ENCODE measurements at places on chromosomes 7 and 10. TPM values are rescaled to one million over a fixed set of nuclear protein-coding genes. Genes with fewer than 3 reads are reported as not detected.
A peak's percentile ranks its signal among the peaks of the same experiment; 100 is the strongest.

DNA sequence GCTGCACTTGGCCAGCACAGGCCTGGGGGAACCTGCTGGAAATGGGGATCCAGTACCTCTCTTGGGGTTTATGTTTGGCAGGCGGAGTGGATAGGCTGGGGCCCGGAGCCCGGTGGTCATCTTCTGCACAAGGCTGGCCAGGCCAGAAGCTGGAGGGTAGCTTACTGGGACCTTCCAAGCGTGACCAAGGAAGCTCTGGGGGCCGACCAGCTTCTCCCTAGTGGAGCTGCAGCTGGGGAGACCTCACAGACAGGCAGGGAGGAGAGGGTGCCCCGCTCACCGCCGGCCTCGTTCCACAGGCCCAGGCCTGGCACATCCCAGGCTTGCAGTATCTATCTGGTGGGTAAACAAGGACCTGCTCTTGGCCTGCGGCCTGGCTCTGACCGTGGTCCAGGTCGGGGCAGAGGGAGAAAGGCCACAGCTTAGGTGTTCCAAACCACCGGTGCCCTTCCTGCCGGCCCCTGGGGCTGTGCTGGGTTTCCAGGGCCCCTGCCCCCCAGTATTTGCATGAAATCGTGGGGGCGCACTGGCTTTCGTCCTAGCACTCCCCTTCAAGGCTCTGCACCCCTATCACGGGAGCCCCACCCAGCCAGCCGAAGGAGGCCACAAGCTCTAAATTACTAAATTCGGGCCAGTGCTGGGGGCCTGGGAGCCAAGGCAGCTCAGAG, 1.5 kb upstream of the ELFN1 start:
- no peak for DNase-seq

DNA sequence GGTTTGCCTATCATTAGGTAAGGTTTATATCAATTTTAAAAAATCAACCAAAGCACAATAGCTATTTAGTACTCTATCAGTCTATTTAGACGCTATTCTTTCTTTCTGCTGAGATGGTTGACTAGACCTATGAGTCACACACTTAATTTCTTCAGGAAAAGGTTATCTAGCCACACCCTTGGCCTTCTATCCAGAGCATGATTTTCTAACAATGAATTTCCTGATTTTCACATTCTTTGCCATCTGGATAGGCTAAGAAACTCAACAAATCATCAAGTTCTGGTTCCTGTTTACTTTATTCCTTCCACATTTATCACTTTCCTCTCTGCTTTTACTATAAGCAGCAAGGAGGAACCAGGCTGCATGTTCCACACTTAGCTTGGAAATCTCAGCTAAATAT, 8.1 kb downstream of the PRPS1L1 start:
- peak; percentile 80 for DNase-seq

GRCh38 chr7:2209146-2209960, 23.4 kb downstream of the MAD1L1 start:
- peak; percentile 83 for DNase-seq

DNA sequence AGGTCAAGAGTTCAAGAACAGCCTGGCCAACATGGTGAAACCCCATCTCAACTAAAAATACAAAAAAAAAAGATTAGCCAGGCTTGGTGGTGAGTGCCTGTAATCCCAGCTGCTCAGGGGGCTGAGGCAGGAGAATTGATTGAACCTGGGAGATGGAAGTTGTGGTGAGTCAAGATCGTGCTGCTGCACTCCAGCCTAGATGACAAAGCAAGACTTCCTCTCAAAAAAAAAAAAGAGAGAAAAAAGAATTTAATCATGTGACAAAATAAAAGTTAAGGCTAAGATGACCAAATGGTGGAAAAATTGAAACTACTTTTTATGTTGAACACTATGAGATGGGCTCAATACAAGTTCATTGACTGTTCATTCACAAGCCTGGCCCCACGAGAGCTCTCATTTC, 141.1 kb upstream of the WDR11 start:
- no peak for DNase-seq

DNA sequence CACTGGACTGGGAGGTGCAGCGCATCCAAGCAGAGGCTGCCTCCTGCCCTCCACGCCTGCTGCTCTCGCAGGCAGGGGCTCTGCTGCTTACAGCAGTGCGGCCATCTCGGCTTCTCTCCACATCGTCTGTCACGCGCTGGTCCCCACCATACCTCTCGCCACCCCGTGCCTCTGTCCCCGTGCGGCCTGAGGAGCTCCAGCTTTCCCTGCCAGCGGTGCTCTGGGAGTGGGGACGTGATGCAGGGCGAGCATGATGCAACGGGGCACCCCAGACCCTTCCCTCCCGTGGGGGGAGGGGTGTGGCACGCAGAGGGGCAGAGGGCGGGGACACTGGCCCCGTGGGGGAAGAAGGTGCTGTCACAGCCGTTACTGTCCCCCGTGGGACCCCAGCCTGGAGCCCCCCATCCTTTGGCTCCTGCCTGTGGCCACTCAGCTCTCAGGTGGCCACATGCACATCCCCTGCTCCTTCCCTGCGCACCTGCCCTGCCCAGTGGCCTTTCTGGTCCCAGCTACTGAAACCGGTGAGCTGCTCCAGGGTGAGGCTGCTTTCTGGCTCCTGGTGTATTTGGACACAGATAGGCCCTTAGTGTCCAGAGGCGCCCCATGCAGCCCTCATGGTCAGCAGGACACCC, 9.0 kb downstream of the GET4 start:
- DNase-seq, result no peak

GRCh38 chr7:104850374-104850773, 163.6 kb upstream of the KMT2E start:
- no peak for DNase-seq

DNA sequence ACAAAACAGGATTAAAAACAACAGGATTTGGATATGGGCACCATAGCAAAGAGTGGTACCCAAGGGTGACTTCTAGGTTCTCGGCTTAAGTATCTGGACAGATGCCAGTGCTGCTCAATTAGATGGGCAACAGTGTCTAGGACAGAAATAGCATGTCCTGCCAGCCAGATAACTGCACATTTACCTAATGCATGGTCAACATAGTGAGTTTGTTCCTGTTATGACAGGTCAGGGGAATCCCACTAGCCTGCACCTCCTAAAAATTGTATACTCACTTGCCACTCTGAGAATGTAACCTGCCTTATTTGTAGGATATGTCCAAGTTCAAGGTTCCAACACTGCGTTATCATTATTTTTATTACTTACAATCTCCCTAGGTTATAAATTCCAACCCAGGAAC, 471.7 kb downstream of the GRM8 start:
- DNase-seq, result no peak

- DNase-seq, result no peak
These were observed 445.2 kb downstream of the KCNMA1 start for GRCh38 chr10:77192402-77192801.

- DNase-seq, result peak; percentile 58
These were observed 71.1 kb upstream of the FZD1 start for GRCh38 chr7:91193141-91193540.

DNA sequence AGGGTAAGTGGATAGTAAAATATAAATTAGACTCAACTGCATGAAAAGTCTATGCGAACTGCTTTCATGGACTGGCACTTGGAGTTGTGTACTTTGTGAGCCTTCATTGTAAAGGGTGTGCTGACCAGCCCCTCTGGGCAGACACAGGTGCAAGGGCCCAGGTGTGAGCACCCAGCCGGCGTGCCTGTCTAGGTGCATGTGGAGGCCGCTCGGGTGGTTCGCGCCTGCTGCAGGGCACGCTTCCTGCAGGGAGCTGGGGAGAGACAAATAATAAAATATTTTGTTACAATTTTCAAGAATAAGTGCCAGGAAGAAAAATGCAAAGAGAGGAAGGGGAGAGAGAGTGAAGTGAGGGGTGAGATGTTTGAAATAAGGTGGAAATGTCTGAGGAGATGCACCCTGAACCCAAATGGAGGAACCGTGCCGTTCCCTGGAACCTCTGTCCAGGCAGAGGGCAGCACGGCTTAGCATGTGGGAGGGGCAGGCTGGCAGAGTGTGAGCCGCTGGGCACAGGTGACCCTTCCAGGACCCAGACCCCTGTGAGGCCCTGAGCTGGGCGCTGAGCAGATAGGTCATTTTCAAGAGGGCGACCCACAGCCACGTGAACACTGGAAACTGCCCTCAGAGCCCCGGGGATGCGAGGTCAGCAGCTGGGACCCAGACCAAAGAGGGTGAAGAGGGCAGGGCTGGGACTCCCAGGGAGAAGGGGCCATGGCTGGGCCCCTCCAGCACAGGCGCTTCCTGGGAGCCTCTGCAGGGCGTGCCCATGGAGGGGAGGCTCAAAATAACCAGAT, 28.7 kb downstream of the RNF32 start:
- DNase-seq, result no peak

DNA sequence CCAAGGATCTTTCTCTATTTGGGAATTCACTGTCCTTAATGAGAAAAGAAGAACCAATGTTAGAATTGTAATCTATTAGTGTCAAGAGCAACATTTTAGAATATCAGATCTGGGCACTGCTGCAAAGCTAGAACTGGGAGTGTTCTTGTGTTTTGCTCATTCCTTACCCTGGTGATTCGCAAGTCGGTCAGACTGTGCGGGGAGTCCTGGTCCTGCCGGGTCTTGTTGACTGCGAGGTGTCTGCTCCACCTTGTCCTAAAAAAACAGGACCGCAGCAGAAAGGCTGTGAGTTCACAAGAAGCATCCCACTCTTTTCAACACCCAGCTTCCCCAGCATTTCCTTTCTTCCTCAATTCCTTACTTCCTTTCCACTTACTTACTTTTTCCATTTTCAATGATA, 79.0 kb downstream of the GRB10 start:
- DNase-seq, result no peak

DNA sequence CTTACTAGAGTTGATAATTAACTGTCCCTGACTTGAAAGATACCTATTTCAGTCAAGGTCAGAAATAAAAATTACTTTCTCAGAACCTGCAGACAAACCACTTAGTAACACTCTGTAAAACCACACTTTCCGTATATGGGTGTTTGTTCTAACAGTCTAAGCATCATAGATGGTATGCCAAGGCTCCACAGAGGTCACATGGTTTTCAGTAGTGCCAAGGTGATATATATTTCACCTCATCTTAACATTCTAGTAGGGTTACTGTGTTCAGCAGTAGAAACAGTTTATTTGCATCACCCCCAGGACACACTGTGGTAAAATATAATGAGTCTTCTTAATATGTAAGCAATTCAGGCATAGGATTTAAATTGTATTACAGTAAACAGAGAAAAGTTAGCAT, 61.5 kb downstream of the KCND2 start:
- no peak for DNase-seq

DNA sequence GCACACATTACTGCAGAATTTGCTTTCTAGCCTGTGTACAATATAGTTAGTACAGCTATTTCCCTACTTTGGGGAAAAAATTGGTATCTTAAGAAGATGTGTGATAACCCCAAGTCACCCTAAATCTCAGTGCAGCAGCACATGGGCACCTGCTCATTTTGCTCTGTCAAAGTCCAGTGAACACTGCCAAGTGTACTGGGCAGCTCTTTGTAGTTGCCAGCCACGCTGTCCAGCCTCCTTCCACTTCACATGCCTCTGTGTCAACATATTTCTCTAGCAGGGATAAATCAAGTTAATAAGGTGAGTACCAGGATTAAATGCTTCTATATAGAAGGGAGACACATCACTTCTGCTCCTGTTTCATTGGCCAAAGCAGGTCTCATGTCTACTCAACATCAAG, 87.1 kb upstream of the CDC14C start:
- no peak for DNase-seq

- no peak for DNase-seq
These were observed 38.6 kb upstream of the WASL start for GRCh38 chr7:123787220-123788007.

- peak; percentile 81 for DNase-seq
These were observed 361.4 kb upstream of the NPSR1 start for GRCh38 chr7:34296663-34297062.

The SMNDC1 gene
- total RNA-seq, result 5.1 TPM

The C7orf57 gene
- total RNA-seq, result not detected

The TAX1BP1 gene
- 98.1 TPM for total RNA-seq

The NODAL gene
- not detected for total RNA-seq

The ELN gene
- 974 TPM for total RNA-seq

The ARHGEF5 gene
- total RNA-seq, result 2.4 TPM

The C7orf33 gene
- total RNA-seq, result not detected
